Karpas-422 (cell line): ENCODE measurements at places on chromosomes 11 and 22. TPM values are rescaled to one million over a fixed set of nuclear protein-coding genes. Genes with fewer than 3 reads are reported as not detected.

The LSP1 gene
- 46.9 and 115 TPM in 2 replicates for total RNA-seq

GRCh38 chr22:27772081-27772983 is 29.2 kb downstream of the MN1 start:
- H3K36me3 ChIP-seq: no peaks in the 10 kb centered on the region
- no peak overlapping the region for H3K27ac ChIP-seq
- no peak for DNase-seq
- H3K4me1 ChIP-seq: no peaks in the 10 kb centered on the region
- H3K27me3 ChIP-seq: no peaks in the 10 kb centered on the region

- peaks cover 75% of the 10 kb centered on the region for H3K4me1 ChIP-seq
- peaks cover 9% of the 10 kb centered on the region; the same call in 1 of the 2 replicates for H3K36me3 ChIP-seq
- no peaks in the 10 kb centered on the region for H3K27me3 ChIP-seq
- DNase-seq: peak; percentile 93
- peak overlapping the region; percentile 82 for H3K4me3 ChIP-seq
Measured at GRCh38 chr11:67351275-67352005, 1.9 kb downstream of the POLD4 start.

The RFPL3 gene
- total RNA-seq: not detected in 2 replicates

DNA sequence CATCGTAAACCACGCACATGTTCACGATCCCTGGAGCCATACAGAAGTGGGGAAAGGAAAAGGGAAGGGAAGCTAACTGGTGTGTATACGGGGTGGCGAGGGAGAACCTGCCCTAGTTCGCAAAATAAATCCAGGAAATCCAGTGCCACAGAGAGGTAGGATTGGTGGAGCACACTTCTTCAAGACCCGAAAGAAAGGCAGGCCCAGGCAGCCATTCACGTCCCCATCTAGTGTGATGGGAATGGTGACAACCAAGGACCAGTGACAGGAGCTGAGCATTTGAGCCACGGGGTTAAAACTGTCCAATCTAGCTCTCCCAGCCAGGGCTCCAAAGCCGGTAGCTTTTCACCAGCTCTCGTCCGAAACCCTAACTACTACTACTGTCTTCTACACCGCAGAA is 53.7 kb downstream of the IGSF9B start:
- H3K36me3 ChIP-seq: no peaks in the 10 kb centered on the region
- no peaks in the 10 kb centered on the region for H3K4me1 ChIP-seq
- H3K27ac ChIP-seq: no peak overlapping the region
- no peak overlapping the region for H3K4me3 ChIP-seq

The PKDREJ gene
- not detected in 2 replicates for total RNA-seq

- H3K4me1 ChIP-seq: peaks cover 9% of the 10 kb centered on the region
- no peak overlapping the region for H3K27ac ChIP-seq
- H3K36me3 ChIP-seq: no peaks in the 10 kb centered on the region
- no peak for DNase-seq
- no peaks in the 10 kb centered on the region for H3K27me3 ChIP-seq
Measured at GRCh38 chr22:45995405-45996101, 18.6 kb upstream of the WNT7B start.

The MRPL17 gene
- 55.4 and 67.3 TPM in 2 replicates for total RNA-seq

- H3K36me3 ChIP-seq: peaks cover 85% of the 10 kb centered on the region
- H3K4me3 ChIP-seq: no peak overlapping the region
- no peak overlapping the region for H3K27ac ChIP-seq
- H3K27me3 ChIP-seq: no peaks in the 10 kb centered on the region
Measured at GRCh38 chr11:66626926-66627325, 10.5 kb downstream of the RBM14 start.

DNA sequence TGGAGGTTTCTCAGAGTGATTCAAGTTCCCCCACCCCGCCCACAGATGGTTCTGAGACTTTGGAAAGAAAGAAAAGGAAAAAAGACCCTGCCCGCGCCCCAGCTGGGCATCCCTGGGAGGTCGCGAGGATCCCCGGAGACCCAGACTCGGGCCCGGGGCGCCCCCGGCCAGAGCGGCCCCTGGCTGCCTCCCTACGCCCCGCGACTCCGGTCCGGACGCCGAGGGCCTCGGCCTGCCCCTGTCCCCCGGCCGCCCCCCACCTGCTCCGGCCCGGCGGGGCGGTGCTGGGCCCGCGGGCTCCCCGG is 2.3 kb upstream of the AIFM3 start:
- H3K4me1 ChIP-seq: no peaks in the 10 kb centered on the region
- H3K36me3 ChIP-seq: no peaks in the 10 kb centered on the region
- H3K27ac ChIP-seq: no peak overlapping the region
- no peaks in the 10 kb centered on the region for H3K27me3 ChIP-seq
- H3K4me3 ChIP-seq: no peak overlapping the region
- no peak for DNase-seq

- H3K36me3 ChIP-seq: no peaks in the 10 kb centered on the region
- no peaks in the 10 kb centered on the region for H3K4me1 ChIP-seq
- H3K27ac ChIP-seq: no peak overlapping the region
- H3K27me3 ChIP-seq: no peaks in the 10 kb centered on the region
Measured at GRCh38 chr11:36114095-36114494, 170.2 kb downstream of the LDLRAD3 start.

The IL18 gene
- total RNA-seq: not detected in 2 replicates

The GAB2 gene
- total RNA-seq: 2.6 and 2.7 TPM in 2 replicates

- H3K27ac ChIP-seq: no peak overlapping the region
- peaks cover 4% of the 10 kb centered on the region for H3K4me1 ChIP-seq
- H3K4me3 ChIP-seq: no peak overlapping the region
- no peaks in the 10 kb centered on the region for H3K36me3 ChIP-seq
Measured at GRCh38 chr11:75100314-75100713, 3.6 kb upstream of the OR2AT4 start.

DNA sequence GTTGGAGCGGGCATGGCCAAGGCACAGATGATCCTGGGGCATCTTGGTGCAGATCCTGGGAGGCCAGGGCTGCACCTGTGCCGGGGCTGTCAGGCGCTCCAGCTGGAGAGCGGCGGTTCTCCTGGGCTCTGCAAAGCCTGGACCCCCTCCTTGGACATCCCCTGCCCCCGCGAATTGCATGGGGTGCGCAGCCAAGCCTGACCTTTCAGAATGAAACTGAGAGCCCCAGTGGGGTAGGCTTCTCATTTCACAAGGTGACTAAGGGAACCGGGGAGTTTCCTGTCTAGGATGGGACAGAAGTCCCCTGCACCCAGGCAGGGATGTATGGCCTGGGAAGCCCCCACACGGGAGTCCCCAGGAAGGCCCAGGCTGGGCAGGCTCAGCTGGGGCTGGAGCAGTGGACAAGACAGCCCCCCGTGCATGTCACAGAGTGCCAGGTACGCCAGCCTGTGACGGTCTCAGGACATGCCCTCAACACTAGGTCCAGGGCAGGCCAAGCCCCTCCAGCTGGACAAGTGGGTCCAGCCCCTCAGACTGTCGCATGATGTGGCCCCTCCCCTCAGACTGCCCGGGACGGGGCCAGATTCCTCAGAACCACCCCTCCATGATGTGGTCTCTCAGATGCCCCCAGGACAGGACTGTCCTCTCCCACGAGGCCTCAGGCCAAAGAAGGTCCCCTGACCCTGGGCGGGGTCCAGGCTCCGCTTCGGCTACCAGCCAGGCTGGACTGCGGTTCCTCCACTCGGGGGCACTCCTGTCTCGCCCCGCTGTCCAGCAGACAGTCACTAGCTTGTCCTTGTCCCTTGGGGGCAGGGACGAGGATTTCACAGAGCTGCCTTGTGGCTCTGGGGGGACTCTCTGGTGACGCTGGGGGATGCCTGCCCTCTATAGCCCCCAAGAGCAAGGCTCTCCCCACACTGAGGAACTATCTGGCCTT is 2.3 kb downstream of the LSP1 start:
- no peak for DNase-seq
- H3K27ac ChIP-seq: no peak overlapping the region
- peak overlapping the region; percentile 79; the same call in 1 of the 2 replicates for H3K4me3 ChIP-seq
- no peaks in the 10 kb centered on the region for H3K27me3 ChIP-seq
- H3K4me1 ChIP-seq: peaks cover 56% of the 10 kb centered on the region
- no peaks in the 10 kb centered on the region for H3K36me3 ChIP-seq

- no peaks in the 10 kb centered on the region for H3K36me3 ChIP-seq
- no peak overlapping the region for H3K4me3 ChIP-seq
- H3K27ac ChIP-seq: no peak overlapping the region
- H3K4me1 ChIP-seq: peaks cover 22% of the 10 kb centered on the region
- no peak for DNase-seq
Measured at GRCh38 chr11:61895046-61895717, 3.8 kb upstream of the FADS3 start.

GRCh38 chr11:131579932-131580387 is 209.5 kb downstream of the NTM start:
- no peaks in the 10 kb centered on the region for H3K36me3 ChIP-seq
- DNase-seq: peak; percentile 68
- no peak overlapping the region for H3K4me3 ChIP-seq

- DNase-seq: no peak
- H3K27ac ChIP-seq: no peak overlapping the region
- no peaks in the 10 kb centered on the region for H3K36me3 ChIP-seq
- H3K27me3 ChIP-seq: no peaks in the 10 kb centered on the region
- no peak overlapping the region for H3K4me3 ChIP-seq
- H3K4me1 ChIP-seq: no peaks in the 10 kb centered on the region
Measured at GRCh38 chr11:44452827-44453572, 112.5 kb upstream of the CD82 start.

DNA sequence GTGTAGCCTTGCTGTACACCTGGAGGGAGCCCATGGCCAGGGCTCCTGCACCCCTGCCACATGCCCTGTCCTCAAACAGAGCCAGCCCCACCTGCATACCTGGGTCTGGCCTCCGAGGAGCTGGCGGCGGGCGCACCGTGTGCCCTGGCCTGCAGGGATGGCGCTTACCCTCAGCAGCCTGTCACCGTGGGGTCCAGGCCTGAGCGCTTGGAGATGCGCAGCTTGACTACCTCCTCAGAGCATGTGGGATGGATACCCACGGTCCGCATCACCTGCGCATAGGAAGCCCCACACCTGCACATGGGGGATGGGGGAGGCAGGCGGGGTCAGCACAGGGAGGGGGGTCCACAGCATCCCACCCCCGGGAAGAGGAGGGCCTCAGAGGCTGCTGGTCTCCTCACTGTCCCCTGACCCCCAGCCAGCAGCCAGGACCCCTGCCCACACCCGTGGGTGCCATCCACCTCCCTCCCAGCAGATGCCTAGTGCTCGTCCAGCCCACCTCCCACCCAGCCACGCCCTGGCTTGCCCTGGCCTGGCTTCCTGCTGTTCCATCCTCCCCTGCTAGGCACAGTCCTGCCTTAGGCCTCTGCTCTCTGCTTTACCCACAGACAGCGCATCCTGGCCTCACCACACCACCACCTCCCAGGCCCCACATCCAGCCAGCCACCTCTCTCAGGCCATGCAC is 22.4 kb upstream of the GNB1L start:
- no peak for DNase-seq
- no peak overlapping the region for H3K4me3 ChIP-seq

DNA sequence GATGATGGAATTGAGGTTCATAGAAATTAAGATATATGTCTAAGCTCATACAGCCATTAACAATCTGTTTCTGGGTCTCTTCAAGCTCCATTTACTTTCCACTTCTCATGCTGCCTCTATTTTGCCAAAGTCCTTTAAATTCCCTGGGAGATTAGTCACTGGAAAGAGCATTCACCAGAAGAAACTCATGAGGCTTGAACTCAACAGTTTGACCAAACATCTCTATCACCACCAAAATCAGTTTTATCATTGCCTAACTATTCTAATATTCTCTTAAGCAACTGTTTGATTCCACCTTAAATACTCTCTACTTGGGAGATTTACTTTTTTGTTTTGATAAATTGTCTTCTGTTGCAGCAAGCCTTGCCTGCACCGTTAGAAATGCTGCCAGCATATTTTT is 881.3 kb downstream of the KCNA4 start:
- no peaks in the 10 kb centered on the region for H3K36me3 ChIP-seq
- no peaks in the 10 kb centered on the region for H3K4me1 ChIP-seq
- DNase-seq: no peak
- H3K27ac ChIP-seq: no peak overlapping the region
- no peak overlapping the region for H3K4me3 ChIP-seq

GRCh38 chr11:69841170-69841858 is 22.1 kb upstream of the FGF3 start:
- no peak overlapping the region for H3K27ac ChIP-seq
- DNase-seq: no peak
- H3K36me3 ChIP-seq: no peaks in the 10 kb centered on the region
- H3K4me3 ChIP-seq: no peak overlapping the region
- no peaks in the 10 kb centered on the region for H3K4me1 ChIP-seq

DNA sequence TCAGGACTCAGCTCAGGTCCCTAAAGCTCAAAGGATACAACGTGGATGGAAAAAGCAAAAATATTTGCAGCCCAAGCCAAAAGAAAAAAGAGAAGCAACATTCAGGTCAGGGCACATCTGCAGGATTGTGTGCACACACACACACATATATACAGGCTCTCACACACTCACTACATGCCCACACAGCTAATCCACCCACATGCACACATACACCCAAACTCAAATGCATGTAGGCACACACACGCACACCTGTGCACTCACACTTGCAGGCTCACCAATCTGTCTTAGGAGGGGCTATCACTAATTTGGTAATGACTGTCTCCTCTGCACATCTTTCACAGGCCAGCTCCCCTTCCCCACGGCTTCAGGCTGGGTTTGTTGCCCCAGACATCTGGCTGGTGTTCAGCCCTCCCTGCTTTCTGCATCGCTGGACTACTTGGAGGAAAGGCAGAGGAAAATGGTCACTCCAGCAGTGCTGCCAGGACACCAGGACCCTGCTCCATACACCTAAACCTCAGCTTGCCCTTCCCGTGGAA is 103.6 kb upstream of the DRD2 start:
- DNase-seq: no peak
- no peak overlapping the region for H3K4me3 ChIP-seq
- H3K36me3 ChIP-seq: no peaks in the 10 kb centered on the region
- H3K27ac ChIP-seq: no peak overlapping the region
- H3K4me1 ChIP-seq: peaks cover 20% of the 10 kb centered on the region
- H3K27me3 ChIP-seq: no peaks in the 10 kb centered on the region

DNA sequence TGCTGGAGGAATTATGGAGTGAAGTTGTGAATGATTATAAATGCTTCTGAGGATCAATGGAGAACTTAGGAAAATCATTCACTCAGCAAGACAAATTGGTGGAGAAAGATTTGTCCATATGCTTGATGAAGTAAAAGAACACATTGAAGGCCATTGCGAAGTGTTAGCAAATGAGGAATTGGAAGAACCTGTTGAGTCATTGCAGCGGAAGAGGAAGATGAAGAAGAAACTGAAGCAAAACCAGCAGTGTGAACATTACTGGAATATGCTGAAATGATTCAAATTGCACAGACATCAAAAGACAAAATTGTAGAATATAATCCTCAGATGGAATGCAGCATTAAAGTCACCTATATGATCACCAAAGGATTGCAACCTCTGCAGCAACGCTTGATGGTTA is 168.1 kb downstream of the ADAMTS15 start:
- no peaks in the 10 kb centered on the region for H3K4me1 ChIP-seq
- no peak overlapping the region for H3K27ac ChIP-seq
- H3K27me3 ChIP-seq: no peaks in the 10 kb centered on the region
- no peak for DNase-seq
- H3K4me3 ChIP-seq: no peak overlapping the region
